ENCODE measurements at places on chromosomes 4 and X.

DNA sequence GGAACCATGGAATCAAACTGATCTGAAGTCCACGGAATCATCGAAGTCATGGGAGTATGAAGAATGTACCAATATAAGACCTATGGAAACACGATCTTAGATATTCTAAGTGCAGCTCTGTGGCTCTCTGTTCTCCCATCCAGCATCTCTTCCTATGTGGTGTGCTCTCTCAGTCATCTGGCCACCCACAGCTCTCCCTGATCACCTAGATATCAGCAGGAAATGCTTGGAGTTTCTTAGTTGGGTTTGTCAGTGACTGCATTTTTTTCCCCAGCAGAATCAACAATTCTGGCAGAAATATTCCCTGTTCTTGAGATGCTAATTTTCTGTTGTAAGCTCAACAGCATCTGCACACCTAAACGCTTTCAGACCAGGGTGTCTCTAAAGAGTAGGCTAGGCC is 94.1 kb downstream of the GC start:
- DNase-seq: no peak

DNA sequence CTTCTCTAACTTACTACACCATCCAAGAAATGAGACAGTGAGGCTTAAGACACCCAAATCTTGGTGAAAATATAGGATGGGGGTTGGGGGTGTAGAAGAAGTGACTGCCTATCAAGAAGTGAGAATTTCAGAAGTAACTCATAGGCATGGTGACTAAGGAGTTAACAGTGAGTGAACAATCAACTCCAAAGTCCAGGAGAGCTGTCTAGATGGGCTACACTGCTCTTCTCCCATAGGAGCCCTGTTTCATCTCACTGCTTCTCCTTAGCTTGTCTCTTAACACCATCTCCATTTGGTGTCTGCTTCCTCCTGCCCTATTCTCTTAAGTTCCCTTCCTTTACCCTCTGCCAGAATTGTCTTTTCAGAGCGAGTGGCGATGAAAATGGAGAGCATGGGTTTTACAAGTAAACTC is 22.7 kb downstream of the FABP2 start:
- DNase-seq: no peak

DNA sequence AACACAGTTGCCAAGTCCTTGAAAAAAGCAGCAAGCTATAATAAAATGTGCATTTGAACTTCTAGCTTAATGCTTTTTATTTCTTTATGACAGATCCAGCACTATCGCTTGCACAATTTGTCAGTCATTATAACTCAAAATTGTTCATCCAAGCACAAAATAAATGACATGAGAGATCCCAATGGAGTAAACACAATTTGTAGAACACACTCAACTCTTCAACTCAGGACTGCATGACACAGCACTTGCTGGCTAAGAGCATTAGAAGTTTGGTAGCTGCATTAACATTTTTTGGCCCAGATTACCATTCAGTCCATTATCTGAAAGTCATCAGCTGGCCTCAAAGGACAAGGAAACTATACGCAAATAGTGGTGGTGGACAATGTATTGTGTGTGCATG is 530.1 kb downstream of the INPP4B start:
- no peak for DNase-seq

- DNase-seq: no peak
These were observed 2.9 kb downstream of the RAPGEF2 start for GRCh38 chr4:159105761-159106243.

DNA sequence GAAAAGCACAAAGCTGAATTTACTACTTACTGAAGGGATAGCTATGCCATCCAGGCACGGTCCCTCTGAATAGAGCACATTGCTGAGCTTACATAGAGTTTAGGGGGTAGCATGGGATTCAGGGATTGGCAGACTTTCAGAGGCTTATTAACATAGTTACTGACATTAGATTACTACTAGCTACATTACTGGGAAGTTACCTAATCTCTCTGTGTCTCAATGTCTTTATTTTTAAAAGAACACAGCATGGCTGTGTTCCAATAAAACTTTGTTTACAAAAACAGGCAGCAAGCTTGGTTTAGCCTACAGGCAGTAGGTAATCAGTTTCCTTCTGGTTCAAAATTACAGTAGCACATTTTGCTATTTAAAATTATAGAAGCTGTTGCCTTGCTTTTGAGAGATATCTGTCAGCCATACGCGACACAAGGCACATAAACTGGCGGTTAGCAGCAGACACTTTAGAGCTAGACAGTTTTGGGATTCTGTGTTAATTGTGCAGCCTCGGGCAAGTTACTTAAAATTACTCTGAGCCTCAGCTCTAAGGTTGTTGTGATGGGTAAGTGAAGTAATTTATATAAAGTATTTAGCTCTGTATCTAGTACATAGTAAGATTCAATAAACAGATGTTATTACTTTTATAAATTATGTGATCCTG is 6.9 kb downstream of the KLHL8 start:
- no peak for DNase-seq

- no peak for DNase-seq
These were observed 37.1 kb downstream of the MAB21L2 start for GRCh38 chr4:150619042-150619441.

DNA sequence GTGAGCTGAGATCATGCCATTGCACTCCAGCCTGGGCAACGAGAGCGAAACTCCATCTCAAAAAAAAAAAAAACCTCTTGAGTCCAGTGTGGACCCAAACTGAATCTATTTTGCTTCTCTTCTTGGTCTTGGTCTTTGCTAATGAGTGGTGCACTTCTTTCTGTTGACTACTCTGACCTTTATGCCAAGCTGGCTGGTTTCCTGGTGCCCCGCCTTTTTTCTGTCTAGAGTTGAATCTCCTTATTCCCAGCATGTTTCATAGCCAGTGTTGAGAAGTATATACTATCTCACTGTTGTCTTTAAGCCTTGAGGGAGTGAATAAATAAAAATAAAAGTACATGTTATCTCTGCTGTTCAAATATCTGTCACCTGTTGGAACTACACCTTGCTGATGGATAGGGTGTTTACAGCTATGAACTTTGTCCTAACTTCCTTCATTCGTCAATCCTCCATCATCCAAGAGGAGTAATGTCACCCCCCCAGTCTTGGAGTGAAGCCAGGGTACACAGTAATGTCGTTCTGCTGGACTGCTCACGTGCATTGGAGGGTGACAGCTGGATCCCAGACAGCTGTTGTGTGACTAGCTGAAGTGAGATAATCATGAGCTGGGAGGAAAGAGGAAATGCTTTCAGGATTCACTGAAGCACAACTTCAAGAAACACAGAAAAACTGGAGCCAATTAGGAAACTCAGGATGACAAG is 99.3 kb upstream of the PRKG2 start:
- no peak for DNase-seq

DNA sequence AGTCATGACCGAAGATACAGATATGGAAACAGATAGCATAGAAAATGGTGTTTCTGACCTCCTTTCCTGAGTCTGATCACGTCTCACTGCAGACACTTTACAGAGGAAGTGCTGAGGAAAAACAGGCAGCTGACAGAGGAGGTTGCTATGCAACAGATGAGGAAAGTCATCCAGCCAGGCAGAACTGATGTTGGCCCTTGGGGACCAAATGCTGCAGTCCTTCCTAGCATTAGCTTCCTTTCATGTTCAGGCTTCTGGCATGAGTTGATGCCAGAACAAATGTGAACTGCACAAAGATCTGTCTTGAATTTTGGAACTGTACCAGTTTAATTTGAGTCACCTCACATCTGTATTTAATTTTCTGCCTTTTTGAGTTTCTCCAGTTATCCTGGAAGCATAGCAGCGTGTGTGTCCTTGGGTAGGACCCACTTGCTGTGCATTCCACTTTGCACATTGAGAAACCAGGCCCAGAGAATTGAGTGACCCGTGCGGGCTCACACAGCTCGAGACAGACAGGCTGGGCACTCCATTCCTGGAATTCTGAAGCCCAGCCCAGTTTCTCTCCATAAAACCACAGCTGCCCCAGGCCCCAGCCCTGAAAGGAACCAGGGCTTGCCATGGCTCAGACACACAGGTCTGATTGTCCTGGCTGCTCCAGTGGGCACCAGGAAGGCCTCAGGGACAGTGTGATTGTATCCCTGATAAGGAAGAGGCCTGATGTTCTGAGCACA is 1.4 kb upstream of the MAGED1 start:
- no peak for DNase-seq

DNA sequence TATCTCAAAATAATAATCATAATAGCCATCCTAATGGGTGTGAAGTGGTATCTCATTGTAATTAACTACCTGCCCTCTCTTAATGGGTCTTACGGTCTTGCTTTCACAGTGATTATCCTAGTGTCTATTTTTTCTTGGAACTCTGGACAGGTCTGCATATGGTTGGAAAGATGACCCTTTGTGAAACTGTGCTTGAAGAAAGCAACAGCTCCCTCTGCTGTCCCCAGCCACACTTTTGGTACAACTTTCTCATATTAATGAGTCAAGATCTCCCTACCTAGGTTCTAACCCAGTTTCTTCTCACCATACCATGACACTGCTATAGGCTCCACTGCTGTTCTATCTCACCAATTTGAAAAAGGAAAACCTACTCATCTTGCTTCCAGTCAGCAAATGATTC is 2.4 kb downstream of the TFDP3 start:
- no peak for DNase-seq

DNA sequence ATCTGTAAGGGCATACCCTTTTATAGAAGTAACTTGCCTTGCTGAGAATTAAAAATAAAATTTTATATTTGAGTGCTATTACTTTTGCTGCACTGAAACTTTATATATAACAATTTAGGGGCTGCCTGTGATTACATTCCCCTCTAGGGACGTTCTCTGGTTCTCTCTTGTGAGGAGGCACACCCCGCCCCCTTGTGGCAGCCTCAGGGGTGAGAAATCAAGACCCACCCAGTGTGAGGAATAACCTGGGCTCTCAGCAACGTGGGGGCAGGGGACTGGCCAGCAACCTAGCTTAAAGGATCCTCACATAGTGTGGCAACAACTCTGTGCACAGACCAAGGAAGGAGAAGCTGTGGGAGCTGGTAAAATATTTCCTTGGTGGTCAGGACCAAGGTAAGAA is 43.7 kb downstream of the MAGEA9 start:
- DNase-seq: no peak

DNA sequence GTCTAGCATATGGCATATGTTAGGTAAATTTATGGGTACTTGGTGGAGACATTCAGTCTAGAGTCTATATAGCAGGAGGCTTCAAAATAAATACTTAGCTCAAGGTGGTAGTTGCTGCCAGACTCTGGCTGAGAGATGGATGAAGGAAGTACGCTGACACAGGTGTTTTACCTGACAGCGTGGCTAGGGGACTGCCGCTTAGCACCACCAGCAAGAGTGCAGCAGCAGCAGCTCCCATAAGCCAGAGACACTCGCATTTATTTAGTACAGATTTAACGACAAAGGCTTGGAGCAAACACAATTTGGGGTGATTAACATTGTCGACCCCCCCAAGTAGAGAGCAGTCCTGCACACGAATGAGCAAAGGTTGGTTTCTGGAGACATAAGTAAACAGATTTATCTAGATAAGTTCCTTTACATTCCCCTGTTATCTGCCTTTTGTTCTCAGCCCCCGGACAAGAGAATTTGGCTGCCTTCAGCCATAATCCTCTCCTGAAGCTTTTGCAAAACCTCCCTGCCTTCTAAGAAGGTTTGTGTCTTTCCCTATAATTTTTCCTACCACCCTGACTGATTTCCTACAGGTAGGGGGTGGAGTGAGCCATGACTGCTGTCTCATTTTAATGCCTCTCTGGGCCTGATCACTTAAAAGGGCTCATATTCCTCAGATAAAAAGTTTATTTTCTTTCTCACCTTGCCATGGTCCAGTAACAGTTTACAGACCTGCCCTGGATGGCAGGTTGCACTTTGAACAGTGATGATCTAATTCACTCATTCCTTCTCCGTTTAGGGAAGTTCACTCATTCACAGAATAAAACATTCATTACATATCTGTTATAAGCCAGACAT is 64.6 kb downstream of the RHOH start:
- DNase-seq: no peak

DNA sequence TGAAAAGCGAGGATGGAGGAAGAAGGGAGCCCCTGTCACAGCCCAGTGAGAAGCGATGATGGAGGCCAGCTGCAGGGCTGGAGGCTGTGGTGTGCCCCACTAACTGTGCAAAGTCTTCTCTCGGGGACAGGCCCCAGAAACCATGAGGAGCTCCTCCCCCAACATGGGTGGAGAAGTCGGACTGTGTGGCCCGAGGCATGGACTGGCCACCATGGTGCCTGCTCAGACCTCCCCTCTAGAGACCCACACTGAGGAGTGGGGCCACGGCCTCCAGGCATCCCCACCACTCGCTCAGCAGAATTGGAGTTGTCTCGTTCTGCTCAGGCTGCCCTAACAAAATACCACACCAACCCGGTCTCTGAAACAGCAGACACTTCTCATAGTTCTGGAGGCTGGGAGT is 12.2 kb upstream of the PDE6B start:
- no peak for DNase-seq

DNA sequence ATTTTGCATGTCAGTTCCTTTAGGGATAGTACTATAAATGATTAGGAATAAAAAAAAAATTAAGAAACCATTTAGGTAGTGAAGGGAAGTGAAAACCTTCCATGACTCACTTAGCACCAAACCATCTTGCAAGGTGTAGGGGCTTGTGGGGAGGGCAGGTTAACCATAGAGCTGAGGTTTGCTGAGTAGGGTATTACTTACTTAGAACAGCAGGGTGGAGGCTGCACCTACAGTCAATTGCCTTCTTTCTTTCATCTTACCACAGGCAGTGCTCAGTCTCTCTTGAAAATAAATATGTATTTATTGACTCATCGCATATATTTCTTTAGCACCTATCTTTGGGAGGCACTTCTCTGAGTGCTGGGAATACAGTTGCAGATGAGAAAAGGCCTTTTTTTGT is 104.9 kb upstream of the GIMD1 start:
- DNase-seq: no peak

DNA sequence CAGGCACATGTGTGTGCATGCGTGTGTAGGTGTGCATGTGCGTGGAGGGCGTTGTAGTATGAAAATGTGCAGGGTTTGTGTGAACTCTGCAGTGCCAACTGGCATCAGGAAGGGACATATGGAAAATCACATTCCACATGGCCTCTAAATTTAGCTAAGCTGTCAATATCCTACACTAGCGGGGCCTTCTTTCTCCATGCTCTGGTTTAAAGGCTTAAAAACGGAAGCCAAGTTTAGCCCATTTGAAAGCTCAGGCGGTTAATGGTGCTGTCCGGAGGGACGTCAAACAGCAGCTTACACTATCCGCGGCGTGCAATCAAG is 144.1 kb upstream of the NOCT start:
- DNase-seq: no peak

DNA sequence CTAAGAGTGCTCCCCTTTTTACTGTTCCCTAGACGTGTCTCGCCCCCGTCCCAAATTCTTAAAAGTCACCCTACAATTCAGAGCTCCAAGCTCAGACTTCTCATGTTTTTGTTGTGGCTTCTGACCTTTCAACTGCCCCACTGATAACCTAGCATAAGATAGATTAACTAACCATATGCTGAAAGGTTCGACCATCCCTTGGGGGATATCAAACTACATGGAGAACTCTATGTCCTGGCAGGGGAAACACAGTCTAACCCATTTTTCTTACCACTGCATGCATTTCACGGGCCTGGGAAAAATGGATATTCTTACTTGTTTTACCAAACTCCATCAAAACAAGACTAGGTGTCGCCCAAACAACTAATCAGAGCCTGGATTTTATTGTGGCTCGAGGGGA is 236.4 kb upstream of the MID1 start:
- DNase-seq: no peak
